ENCODE measurements at places on chromosomes 4 and X.

GRCh38 chr4:152996672-152997071 lies 60.5 kb downstream of the FHDC1 start:
- DNase-seq: no peak

GRCh38 chr4:30801876-30802275 lies 81.7 kb downstream of the PCDH7 start:
- DNase-seq: no peak

DNA sequence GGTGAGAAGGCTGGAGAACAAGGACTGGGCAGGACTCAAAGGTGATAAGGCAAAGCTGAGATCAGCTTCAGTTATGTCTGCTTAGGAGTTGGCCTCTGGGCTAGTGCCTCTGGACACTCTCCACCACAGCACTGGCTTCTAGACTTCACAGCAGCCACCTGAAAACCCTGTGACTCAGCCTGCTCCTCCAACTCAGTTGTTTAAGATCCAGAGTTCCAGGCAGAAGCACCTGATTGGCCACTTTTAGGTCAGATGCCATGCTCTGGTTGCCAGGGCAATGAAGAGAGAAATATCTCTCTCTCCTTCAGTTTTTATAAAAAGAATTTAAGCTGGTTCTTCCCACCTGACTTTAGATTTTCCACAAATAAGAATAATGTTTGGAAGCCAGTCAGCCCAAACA lies 47.9 kb upstream of the BLTP1 start:
- DNase-seq: peak; percentile 8

DNA sequence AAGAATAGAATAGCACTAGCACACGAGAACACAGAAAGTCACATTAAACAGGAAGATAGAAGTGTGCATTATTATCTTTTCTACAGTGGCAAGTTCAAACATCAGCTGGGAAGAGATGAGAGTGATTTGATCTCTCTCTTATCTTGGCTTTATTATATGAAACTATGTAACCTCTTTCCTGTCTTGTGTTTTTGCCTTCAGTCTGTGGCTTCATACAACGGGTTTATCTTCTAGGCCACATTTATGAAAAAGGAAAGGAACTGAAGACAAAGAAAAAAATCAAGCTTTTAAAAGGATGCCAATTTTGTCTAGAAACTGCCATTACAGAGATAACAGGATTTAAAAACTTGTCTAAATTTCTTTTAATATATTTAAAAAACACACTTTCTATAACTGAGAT lies 983.6 kb downstream of the RPA4 start:
- no peak for DNase-seq

DNA sequence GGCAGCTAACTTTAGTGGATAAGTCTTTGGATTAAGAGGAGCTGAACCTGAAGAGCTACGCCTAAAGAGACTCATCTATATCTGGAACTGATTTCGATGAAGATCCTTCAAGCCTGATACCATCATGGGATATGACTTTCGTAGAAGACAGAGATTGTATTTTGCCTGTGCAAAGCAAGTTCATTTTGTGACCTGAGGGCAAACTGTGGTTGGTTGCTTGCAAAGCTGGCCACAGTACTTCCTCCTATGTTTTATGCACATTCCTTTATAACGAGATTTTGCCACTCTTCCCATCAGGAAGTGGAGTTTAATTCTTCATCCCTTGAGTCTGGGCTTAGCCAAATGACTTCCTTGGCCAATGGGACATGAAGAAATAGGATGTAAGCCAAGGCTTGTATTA lies 519.3 kb upstream of the NR3C2 start:
- no peak for DNase-seq

DNA sequence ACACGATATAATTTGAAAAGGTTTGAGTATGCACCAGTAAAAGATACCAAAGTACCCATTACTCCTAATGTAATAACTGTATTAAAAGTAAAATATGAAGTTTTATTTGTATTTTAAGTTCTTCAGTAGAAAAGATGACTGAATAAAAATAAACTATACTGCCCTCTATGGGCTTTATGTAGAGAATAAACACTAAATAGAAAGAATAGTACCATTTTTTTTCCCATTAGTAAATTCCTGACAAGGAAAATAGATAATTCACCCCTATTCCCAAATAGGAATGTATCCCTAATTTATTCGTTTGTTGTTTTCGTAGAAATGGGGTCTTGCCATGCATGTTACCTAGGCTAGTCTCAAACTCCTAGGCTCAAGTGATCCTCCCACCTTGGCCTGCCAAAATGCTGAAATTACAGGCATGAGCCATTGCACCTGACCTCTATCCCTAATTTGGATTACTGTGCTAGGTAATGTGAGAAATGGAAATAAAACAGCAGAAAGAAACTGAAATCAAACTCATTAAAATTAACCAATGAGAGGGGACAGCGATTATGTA lies 73.6 kb upstream of the COX18 start:
- no peak for DNase-seq

GRCh38 chr4:96784336-96784735 lies 944.4 kb downstream of the PDHA2 start:
- no peak for DNase-seq

DNA sequence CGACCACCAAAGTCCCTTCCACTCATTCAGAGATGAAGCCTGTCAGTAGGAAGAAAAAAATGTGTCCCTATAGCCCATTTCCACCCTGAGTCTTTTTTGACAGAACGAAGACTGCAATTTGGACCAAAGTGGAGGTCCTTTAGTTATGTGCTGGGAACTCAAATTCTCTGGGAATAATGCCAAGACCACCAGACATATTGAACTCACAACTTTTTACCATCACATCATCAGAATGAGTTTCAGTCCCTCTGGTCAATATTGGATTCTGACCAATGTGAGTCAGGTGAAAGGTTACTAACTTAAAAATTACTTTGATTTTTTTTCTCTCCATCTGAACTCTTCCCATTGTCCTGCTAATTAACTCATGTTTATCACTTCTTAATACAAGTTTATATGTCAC lies 128.9 kb downstream of the DKK2 start:
- DNase-seq: no peak

DNA sequence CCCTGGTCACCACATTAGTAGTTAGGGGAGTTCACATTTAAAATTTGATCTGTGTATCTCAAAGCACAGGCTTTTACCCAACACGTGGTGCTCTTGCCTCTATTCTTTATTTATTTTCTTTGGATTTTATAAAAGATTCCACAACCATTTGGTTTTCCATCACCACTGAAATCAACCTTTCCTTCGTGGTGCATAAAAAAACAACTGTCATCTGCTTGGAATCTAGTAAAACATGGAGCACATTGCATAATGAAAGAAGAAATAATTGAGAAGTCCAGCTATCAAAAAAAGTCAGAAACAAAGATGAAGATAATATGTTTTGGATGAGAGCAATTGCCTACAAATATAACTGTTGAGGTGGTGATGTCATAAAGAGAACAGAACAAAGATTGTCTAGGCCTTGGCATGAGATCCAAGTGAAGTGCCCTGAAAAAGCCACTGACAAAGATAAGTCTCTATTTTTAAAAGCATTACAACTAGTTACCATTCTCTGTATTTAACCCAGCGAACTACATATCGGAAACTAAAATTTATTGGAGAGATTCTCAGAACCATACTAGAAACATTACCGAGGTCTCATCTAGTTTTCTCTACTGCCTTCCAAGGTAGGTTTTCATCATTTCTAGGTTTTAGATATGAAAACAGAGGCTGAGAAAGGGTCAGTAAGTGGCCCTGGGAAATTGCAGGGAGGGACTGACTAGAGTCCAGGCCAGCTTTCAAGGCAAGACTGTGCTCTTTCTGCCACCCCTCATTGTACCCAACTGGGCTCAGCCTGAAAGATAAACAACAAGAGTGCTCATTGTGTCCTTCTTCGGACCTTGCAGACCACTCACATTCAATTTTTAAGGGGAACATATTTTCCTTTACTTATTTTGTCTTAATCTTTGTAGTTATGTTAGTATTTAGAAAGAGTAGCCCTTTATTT lies 127.3 kb downstream of the MAD2L1 start:
- DNase-seq: peak; percentile 12

GRCh38 chr4:124060261-124060918 lies 652.1 kb downstream of the ANKRD50 start:
- DNase-seq: peak; percentile 12

- DNase-seq: no peak
Measured at GRCh38 chrX:39418731-39419638, 617.7 kb downstream of the MID1IP1 start.

DNA sequence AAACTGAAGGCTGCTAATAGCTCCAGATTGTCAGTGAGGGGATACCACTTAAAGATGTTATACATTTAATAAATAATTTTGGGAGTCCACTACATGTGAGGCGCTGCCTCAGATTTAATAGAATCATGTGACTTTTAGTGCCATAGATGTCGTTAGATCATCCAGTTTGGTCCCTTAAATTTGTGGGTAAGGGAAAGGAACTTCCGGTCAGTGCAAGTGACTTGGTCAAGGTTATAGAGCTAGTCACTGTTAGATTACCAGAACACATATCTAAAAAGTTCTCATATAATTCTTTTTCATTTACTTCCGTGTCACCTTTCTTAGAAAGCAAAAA lies 529 bp upstream of the UBA6 start:
- DNase-seq: no peak

DNA sequence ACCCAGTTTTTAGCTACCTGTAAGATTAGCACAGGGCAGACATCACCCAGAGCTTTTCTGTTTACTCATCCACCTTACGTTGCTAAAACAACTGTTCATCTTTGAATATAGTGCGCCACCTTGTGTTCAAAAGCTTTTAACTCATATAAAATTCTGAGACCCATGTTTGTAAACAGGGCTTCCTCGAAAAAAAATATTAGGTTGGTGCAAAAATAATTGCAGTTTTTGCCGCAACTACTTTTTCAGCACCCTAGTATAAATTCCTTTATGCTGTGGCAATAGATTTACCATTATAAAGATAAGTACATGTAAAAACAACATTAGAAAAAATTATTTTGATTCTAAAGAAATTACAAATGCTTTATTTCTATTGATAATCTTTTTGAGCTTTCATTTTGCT lies 147.9 kb downstream of the LRBA start:
- DNase-seq: peak; percentile 50

GRCh38 chr4:155353923-155354540 lies 22.7 kb downstream of the MAP9 start:
- peak; percentile 30 for DNase-seq

GRCh38 chr4:2839060-2839459 lies 4.6 kb upstream of the ADD1 start:
- no peak for DNase-seq

DNA sequence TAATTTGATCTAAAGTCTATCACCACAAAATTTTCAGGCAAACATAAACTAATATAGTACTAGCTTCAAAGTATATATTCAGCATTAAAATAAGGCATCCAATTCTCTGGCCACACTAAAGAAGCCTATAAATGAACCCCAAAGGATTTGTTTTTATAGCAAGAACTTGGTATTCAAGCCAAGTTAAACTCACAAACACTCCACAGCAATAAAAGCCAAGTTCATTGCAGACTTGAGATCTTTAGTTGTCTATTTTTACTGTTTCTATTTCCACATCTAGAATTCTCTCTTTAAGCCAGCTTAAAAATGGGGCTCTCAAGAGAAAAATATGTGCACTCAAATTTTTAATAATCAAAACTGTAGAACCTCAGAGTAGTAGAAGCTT lies 51.1 kb downstream of the WDFY3 start:
- DNase-seq: no peak

DNA sequence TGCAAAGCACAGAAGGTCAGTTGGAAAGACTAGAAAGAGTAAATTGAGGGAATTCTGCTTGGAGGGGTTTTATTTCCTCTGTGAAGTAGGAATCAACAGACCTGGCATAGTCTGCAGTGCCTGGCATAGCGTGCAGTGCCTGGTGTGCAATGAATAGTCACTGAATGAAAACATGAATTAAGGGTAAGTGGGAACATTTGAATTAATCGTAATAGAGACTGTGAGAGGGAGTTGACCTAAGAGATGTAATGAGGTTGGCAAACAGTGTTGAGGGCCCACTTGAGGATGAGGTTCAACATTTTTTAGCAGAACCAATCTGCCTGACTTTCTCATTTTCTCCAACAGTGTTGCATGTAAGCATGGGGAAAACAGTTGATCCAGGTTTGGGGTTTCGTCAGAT lies 377.2 kb upstream of the FTHL17 start:
- no peak for DNase-seq

DNA sequence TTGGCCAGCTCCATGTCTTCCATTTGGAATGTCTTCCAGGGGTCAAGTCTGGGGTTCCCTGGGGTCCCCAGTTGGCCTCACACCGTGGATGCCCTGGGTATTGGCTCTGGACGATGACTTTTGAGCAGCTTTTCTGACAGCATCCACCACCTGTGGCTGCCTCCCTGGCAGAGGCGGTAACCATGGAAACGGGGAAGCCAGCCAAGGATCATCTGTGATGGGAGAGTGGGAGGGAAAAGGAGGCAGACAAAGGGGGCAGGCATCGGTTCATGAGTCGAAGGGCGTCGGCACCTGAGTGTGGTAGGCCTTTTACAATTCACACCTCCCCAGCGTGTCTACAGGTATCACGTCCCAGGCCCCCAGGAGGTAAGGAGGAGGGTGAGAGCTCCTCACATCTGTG lies 152.2 kb downstream of the ASMT start:
- DNase-seq: no peak

- DNase-seq: peak; percentile 59
Measured at GRCh38 chrX:115892787-115893671, 277.5 kb upstream of the AGTR2 start.

- no peak for DNase-seq
Measured at GRCh38 chrX:35351212-35351611, 408.6 kb downstream of the FAM47B start.

- peak; percentile 58 for DNase-seq
Measured at GRCh38 chr4:6873792-6874461, 35.7 kb upstream of the TBC1D14 start.

DNA sequence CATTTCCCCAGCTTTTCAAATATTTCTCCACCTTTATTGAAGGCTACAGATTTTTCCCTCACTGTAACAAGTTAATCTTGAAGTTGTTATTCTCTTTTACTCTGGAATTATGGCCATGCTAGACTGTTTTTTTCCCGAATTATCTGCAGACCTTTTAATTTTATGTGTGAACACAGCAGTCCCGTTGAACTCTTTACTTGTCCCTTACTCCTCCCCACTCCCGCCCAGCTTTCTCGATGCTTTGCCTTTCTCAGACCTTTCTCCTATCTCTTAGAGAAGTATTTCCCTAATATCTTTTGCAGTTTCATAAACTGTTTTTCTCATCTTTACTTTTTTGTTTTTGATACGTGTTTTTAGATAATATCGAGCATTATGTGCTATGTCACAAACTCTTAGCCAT lies 776 bp downstream of the CEP44 start:
- DNase-seq: no peak

DNA sequence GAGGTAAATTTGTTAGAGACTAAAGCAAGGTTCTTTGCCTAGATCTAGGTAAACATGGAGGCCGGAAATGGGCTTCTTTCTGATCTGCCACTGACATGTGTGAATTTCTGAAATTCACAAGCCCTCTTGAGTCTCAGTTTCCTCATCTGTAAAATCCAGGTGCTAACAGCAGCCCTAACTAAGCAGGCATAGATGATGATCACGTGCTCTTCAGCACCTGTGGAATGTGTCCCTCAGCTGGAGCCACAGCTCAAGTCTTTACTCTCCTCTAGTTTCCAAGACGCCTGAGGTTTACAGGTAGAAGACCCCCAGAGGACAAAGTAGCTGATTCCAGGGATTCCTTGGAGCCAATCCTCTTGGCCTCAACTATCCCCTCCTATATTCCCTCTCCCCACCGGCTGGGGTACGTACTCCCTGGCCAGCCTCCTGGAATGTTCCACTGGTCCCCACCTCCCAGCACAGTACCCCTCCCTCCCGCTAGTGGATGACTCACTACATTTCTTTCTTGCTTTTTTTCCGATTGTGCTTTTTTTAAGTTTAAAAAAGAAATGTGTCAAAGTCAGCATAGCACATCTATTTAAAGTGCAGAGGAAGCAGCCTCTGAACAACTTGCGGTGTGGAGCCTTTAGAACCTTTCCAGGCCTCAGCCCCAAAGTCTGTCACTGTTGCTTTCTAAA lies 98.4 kb downstream of the PHKA2 start:
- no peak for DNase-seq
